ENCODE measurements at places on chromosomes 7 and 10. TPM values are rescaled to one million over a fixed set of nuclear protein-coding genes. Genes with fewer than 3 reads are reported as not detected.

DNA sequence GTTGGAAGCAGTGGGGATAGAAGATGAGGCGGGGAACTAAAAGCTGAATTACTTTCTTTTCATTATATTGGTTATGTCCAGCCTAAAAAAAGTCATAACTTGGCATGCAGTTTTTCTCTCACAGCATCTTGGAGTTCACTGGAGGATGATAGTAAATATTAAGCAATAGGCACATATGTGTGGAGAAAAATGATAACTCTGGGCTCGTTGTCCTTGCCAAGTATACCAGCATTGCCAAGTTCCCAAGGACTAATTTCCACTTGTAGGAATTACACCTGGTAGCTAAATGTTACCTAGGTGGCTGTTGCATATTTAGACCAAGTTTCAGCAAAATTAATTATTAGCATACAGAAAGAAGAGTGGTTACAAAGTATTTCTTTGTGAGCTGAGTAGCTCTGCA, 1007.6 kb downstream of the ANKRD7 start:
- no peaks in the 10 kb centered on the region for H3K36me3 ChIP-seq
- H3K4me1 ChIP-seq: no peaks in the 10 kb centered on the region
- no peak for DNase-seq
- no peak overlapping the region for H3K27ac ChIP-seq
- H3K4me3 ChIP-seq: no peak overlapping the region
- no peaks in the 10 kb centered on the region for H3K27me3 ChIP-seq

Gene GATA3
- total RNA-seq: 0.40 TPM

DNA sequence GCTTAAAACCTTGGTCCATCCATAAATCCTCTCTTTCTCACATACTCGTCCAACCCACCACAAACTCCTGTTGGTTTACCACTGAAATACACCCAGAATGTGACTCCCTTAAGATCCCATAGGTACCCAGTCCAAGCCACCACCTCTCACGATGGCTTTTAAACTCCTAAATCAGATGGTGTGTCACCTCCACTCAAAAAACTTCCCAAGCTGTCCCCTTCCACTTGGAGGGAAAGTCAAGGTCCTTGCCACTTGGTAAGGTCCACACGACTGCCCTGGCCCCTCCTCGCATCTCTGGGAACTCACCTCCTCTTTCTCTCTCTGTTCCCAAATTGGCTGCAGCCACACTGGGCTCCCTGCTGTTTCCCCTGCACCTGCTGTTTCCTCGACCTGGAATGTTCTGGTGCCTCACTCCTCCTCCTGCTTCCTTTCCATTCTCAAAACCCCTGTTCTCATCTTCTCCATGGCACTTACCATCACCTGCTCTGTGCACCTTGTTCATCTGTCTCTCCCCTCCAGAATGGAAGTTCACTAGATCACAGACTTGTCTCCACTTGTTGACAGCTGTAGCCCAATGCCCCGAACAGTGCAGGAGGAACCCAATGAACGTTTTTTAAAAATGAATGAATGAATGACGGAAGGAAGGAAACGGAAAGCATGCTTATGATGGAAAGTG, 23.0 kb downstream of the ZFAND2A start:
- H3K4me1 ChIP-seq: peaks cover 14% of the 10 kb centered on the region
- H3K36me3 ChIP-seq: no peaks in the 10 kb centered on the region
- H3K4me3 ChIP-seq: peak overlapping the region; percentile 73
- H3K27me3 ChIP-seq: no peaks in the 10 kb centered on the region
- DNase-seq: no peak

DNA sequence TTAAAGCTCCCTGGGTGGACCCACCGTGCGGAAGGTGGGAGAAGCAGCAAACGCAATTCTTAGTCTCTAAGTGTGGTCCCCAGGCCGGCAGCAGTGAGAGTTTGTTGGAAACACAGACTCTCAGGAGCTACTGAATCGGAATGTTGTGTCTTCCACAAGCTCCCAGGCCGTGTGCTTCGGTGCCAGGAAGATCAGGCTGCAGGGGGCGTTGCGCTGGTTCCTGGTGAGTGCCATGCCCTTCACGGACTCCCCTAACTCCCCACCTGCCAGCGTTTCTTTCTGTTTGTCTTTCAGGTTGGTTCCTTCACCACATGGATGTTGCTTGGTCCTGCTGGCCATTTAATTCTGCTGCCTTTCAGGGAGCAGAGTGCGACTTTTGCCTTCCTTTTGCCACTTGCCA, 91.2 kb upstream of the PITRM1 start:
- DNase-seq: no peak
- peak overlapping the region; percentile 65 for H3K27ac ChIP-seq
- H3K4me3 ChIP-seq: no peak overlapping the region
- no peaks in the 10 kb centered on the region for H3K27me3 ChIP-seq
- H3K4me1 ChIP-seq: peaks cover 8% of the 10 kb centered on the region

GRCh38 chr10:71494980-71495381, 98.3 kb downstream of the CDH23 start:
- H3K27me3 ChIP-seq: no peaks in the 10 kb centered on the region
- no peak for DNase-seq
- H3K36me3 ChIP-seq: no peaks in the 10 kb centered on the region
- H3K4me1 ChIP-seq: no peaks in the 10 kb centered on the region

GRCh38 chr7:153276394-153276793, 516.8 kb downstream of the ACTR3B start:
- H3K4me3 ChIP-seq: no peak overlapping the region
- no peaks in the 10 kb centered on the region for H3K36me3 ChIP-seq
- no peaks in the 10 kb centered on the region for H3K4me1 ChIP-seq
- H3K27me3 ChIP-seq: no peaks in the 10 kb centered on the region
- no peak overlapping the region for H3K27ac ChIP-seq

DNA sequence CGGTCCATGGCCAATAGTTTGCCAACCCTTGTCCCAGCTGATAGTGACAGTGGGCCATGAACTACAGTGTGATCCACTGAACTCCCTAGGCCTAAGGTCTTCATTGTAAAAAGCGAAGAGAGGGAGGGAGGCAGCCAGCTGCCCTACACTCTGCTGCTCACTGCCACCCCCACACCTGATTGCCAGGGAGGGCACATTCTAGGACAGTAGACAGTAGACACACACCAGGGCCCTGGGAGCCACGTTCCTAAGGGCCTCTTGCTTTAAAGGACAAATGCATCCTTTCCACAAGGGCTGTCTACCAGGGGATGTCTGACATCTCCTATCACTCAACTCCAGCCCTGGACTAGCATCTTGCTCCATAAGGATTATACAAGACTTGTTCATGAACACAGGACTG, 122.2 kb downstream of the DLG5 start:
- peaks cover 26% of the 10 kb centered on the region for H3K36me3 ChIP-seq
- H3K4me3 ChIP-seq: no peak overlapping the region
- no peak overlapping the region for H3K27ac ChIP-seq

DNA sequence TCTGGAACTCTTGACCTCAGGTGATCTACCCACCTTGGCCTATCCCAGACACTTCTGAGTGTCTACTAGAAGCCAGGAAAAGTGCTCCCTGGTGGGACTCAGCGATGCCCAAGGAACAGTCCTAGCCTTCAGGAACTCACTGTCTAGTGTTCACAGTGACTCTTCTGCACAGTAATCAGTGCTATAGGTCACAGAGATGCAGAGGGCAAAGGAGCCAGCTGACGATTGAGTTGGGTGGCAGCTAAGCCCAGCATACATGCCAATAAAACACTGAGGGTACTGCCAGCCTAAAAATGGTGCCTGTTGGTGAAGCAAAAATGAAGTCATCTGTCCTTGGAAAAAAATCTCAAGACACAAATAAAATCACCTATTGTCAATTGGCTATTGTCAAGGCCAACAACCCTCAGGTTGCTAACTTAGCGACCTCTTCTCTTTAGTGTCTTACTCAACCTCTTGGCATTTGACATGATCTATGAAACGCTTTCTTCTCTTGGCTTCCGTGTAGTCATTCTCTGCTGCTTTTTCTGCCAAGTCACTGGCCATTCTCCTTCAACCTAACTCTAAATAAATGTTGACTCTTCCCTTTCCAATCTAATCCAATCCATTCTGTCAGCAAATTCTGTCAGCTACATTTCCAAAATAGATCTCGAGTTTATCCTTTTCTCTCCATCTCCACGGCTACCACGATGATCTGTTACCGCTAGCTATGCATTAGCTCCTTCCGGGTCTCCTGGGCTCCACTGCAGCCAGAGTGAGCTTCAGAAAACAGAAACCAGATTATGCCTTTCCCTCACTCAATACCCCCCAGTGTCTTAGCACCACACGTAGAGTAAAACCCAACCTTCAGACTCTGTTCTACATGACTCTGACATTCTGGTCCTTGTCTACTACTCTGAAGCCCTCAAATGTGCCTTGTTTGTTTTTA, 99.2 kb downstream of the ATXN7L1 start:
- no peaks in the 10 kb centered on the region for H3K36me3 ChIP-seq
- H3K4me3 ChIP-seq: no peak overlapping the region
- no peaks in the 10 kb centered on the region for H3K27me3 ChIP-seq
- H3K4me1 ChIP-seq: no peaks in the 10 kb centered on the region

GRCh38 chr10:109977382-109977806, 30.4 kb upstream of the ADD3 start:
- H3K27ac ChIP-seq: no peak overlapping the region
- H3K4me1 ChIP-seq: no peaks in the 10 kb centered on the region
- no peak overlapping the region for H3K4me3 ChIP-seq

Gene MYH16
- not detected for total RNA-seq

Gene GPR15LG
- total RNA-seq: 132 TPM

Gene ABCA13
- 0.38 TPM for total RNA-seq

- peaks cover 4% of the 10 kb centered on the region for H3K4me1 ChIP-seq
- no peaks in the 10 kb centered on the region for H3K27me3 ChIP-seq
- no peak for DNase-seq
- H3K27ac ChIP-seq: no peak overlapping the region
- no peaks in the 10 kb centered on the region for H3K36me3 ChIP-seq
Measured at GRCh38 chr7:148962440-148962822, 65.9 kb downstream of the PDIA4 start.

Gene SLC25A28
- total RNA-seq: 34.0 TPM

Gene ACHE
- total RNA-seq: 1.5 TPM

Gene SERPINE1
- total RNA-seq: 4.8 TPM

GRCh38 chr10:25725917-25726716, 207.9 kb upstream of the MYO3A start:
- DNase-seq: no peak
- no peaks in the 10 kb centered on the region for H3K36me3 ChIP-seq
- no peaks in the 10 kb centered on the region for H3K27me3 ChIP-seq
- no peak overlapping the region for H3K4me3 ChIP-seq
- no peak overlapping the region for H3K27ac ChIP-seq
- no peaks in the 10 kb centered on the region for H3K4me1 ChIP-seq

Gene TCAF2
- 11.3 TPM for total RNA-seq

DNA sequence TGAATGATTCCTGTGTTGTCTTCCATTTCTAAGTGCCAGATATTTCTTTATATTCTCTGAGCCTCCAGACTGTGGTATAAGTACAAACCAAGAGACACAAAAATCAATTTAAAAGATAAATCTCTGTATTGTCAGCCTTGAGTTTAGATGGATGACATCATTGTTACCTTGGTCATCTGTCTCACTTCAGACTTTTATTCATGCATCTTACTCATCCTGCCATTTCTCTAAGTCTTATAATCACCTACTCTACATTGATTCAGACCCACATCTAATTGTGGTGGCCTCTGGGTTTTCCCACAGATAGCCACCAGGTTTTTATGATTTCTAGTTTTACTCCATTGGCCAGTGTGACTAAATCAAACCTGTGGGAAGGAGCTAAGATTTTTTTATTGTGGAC, 26.8 kb upstream of the HDAC9 start:
- H3K4me3 ChIP-seq: no peak overlapping the region

GRCh38 chr10:120938822-120939221, 87.7 kb downstream of the WDR11 start:
- DNase-seq: no peak
- no peak overlapping the region for H3K4me3 ChIP-seq
- no peaks in the 10 kb centered on the region for H3K27me3 ChIP-seq
- no peaks in the 10 kb centered on the region for H3K36me3 ChIP-seq
- peaks cover 10% of the 10 kb centered on the region for H3K4me1 ChIP-seq
- no peak overlapping the region for H3K27ac ChIP-seq

GRCh38 chr7:21086688-21087087, 300.0 kb upstream of the SP8 start:
- H3K27me3 ChIP-seq: no peaks in the 10 kb centered on the region
- H3K4me3 ChIP-seq: no peak overlapping the region
- H3K4me1 ChIP-seq: no peaks in the 10 kb centered on the region
- no peaks in the 10 kb centered on the region for H3K36me3 ChIP-seq

Gene AKR1B15
- total RNA-seq: 0.57 TPM

DNA sequence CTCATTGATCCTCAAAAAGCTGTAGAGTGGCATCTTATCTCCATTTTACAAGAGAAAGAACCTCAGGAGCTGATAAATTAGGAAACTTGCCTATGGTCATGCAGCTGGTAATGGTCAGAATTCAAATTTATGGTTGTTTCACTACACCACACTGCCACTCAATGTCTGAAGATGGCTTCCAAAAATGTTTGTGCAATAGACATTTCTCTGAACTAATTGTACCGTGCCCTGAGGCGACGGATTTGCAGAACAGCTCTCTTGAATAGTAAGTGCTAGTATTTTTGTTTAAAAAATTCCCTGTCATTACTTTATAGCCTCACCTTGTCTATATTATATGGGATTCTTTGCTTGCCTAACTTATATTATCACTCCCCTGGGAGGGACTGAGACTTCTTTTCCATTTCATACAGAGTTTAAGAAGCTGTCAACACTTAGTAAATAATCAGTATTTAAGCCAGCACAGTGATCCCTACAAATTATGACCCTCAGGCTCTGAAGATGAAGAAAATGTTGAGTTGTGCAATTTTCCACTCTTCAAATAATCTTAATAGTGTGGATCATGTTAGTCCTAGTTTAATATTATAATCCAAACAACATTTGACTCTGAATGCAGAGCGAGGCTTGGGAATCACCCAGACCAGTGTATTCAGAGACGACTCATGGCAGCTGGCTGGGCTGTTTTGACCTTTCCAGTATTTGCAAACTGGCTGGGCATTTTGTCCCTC, 346.6 kb downstream of the PTEN start:
- no peak for DNase-seq
- peak overlapping the region; percentile 42 for H3K27ac ChIP-seq
- no peaks in the 10 kb centered on the region for H3K4me1 ChIP-seq
- H3K4me3 ChIP-seq: no peak overlapping the region

DNA sequence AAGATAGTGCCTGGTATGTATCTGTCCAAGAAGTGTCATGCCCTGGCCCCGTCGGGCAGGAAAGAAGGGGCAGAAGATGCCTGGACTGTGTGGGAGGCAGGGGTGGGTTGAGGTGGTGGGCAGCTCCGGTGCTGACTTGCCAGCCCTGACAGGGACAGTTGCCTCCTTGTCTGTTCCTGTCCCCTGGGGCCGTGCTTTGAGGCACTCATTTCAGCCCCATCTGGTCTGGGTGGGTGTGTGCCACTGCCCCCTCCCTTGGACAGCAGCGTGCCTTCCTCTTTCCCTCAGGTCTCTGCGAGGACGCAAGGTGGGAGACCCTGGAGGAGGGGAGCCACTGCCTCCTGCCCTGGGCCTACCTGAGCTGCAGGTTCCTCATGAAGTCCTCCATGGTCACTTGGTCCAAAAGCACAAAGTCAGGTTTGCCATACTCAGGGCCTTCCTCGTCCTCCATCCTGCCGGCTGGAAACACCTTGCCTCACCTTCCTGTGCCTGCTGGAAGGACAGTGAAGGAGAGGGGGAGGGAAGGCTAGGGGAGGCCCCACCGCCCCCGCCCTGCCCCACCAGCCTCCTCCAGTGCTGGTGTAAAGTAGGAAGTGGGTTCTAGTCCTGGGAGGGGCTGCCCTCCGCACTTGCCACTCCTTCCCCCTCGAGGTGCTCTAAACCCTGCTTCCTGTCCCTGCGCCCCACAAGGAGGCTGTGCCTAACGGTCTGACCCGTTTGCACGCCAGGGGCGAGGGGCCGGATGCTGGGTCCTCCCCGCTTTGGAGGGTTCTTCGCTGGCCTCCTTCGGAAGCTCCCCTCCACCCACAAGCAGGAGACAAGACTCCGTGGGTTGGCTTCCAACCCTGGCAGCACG, at the start of gene MYO1G:
TSS of gene MYO1G (minus strand) at position 505 of the 856 bp plus-strand sequence. CDS start at position 451, 54 bp downstream.
- H3K27me3 ChIP-seq: no peaks in the 10 kb centered on the region
- peak within 1 kb of the TSS; percentile 55 for H3K27ac ChIP-seq
- H3K4me3 ChIP-seq: peak within 1 kb of the TSS; percentile 28
- peak; percentile 36 for DNase-seq
- peaks cover 36% of the 10 kb centered on the region for H3K36me3 ChIP-seq
- H3K4me1 ChIP-seq: peaks cover 56% of the 10 kb centered on the region
